ENCODE measurements at places on chromosomes 12 and 14.

- DNase-seq: no peak
Measured at GRCh38 chr14:73732006-73732405, 17.8 kb upstream of the PNMA1 start.

DNA sequence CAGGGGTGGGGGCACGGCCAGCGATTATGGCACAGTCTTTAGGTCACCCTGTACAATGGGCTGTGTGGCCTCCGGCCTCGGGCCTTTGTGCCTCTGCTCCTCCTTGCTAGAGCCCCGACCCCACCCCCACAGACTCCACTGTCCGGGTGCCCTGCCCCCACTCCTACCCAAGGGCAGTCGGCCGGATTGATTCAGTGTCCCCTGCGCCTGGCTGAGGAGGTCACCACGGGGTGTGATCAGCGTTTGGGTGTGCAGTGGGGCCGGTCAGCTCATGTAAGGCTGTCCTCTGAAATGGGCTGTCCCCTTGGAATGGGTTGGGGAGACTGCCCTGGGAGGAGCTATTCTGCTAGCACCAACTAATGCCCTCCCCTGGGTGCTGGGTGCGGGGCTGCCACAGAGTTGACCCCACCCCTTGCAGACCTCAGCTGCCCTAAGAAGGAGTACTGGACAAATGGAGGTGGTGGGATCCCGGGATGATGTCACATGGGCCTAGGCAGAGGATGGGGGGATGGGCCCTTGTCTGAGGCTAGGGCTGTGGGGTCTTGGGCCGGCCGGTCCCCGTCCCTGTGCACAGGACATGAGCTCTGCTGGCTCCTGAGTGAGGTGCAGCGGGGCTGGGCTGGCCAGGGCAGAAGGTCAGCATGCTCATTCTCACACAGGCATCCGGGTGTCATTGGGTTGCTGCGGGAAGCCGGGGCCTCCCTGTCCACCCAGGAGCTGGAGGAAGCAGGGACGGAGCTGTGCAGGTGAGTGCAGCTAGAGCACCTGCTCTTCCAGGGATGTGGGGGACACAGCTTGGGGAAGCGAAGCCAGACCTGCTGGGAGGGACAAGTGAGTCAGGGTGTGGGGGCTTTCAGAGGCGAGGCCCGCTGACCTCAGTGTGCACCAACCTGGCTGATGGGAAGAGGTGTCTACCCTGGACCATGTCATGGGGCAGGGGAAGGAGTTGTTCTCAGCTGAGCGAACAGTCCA, 23.4 kb downstream of the ASPG start:
- DNase-seq: no peak

DNA sequence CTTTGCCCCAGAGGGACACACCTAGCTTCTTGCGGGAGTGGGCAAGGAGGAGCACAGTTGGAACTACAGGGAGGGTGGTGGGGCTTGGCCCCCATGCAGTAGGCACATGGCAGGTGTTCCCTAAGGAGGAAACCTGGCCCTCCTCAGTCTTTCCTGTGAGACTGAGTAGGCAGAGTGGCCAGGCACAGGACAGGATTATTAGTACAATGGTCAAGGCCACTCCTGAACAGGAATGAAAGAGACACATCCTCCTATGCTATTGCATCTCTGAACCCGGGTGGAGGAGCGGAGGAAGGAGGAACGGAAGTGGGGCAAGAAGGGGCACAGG, 846 bp downstream of the MYO1A start:
- DNase-seq: no peak

DNA sequence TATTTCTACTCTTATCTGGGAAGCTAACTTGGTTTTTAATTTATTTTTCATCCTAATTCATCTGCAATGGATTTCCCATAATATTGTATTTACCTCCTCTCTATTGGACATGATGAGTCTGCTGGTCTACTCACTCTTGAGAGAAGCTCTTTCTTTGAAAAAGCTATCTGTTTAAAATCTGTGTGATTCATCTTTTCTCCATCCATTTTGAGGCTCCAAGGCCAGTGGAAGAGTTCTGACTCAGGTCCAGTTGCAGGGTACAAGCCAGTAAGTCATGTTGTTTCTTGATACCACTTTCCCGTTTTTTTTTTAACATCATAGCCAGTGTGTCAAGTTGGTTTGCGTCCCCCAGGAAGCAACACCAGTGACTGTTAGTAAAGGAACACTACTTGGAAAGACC, 160.3 kb upstream of the BMP4 start:
- no peak for DNase-seq

GRCh38 chr12:105120551-105120950, 13.0 kb downstream of the WASHC4 start:
- DNase-seq: no peak

- no peak for DNase-seq
Measured at GRCh38 chr12:94074216-94074979, 74.0 kb upstream of the PLXNC1 start.

DNA sequence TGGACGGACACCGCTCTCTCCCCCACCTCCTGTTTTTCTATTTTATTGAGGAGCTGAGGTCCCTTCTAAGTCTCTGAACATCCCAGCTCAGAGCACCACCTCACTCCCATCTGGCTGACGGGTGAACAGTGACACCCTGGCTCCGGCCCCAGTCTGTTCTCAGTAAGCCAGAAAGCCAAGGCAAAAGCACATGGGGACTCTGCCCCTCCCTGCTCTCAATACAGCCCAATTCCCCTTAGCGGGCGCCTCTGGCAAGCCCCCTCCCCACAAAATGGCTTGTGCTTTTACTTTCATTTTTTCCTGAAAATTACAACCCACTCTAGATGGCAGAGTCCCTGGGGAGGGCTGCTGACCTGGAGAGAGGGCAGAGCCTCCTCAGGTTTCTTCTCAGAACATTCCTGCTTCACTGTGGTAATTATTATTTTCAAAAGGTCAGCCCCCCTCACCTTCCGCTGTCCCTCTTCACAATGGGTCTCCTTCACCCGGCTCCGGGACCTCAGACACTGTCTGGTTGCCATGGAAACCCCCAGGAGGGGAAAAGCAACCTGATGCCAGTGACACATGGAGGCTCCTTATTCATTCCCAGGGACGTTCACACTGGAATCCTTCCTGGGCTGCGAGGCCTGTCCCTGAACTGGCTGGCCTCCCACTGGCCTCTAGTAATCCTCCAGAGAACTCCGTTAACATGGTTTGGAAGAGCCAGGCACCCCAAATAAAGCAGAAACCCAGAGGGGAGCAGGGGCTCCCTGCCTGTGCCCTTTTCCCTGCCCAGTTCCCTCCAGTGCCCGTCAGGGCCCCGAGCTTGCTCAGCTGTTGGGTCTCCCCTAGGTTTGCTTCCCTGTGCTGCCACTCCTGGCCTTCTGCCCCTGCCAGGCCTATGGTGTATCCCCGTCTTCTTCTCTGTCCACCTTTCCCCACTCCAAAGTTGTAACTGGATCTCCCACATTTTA, 15.9 kb downstream of the COL2A1 start:
- DNase-seq: no peak

GRCh38 chr12:58918469-58918844, 1.8 kb downstream of the LRIG3 start:
- no peak for DNase-seq

Data from SHP77 treated with DMSO at 0.1 percent for 48 hours (cell line).